ENCODE measurements at places on chromosomes 16 and 17.

- DNase-seq = peak; percentile 47
These were observed 1.6 kb downstream of the HIC1 start for GRCh38 chr17:2056206-2057174.

GRCh38 chr16:81029930-81030604, 5.6 kb upstream of the ATMIN start:
- no peak for DNase-seq

GRCh38 chr17:10033449-10033848, 128.4 kb upstream of the RCVRN start:
- no peak for DNase-seq

GRCh38 chr16:85898521-85899442, at the start of gene IRF8:
IRF8 (plus strand) TSS chr16:85899162; CDS start chr16:85903016, 3,854 bp downstream.
- DNase-seq = peak; percentile 69

GRCh38 chr16:79970087-79970486, 369.6 kb upstream of the MAF start:
- no peak for DNase-seq

DNA sequence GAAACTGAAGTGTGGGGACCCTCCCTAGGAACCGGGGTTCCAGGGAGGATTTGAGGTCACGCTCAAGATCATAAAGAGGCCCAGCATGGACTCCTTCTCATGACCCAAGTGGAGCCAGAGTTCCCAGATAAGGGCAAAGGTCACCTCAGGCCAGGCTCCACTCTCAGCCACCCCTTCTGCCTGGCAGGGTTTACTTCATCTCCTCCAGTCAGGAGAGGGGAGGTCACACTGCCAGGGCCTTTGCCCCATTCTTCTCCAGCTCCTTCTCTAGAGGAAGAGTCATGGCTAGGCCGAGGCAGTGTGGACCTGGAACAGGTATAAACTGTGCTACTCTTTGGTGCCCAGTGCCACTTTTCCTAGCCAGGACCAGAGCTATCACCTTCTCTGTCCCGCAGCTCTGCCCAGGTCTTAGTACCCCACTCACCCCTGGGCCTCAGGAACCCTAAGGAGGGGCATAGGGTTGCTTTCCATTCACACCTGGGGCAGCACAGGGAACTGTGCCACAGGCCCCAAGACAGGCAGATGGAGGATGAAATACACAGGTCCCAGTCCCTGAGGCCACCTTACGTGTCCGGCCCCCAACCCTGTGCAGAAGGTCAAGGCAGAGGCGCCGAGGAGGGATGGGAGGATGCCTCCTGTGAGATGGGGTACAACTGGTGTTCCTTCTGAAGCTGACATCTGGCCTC, 879 bp upstream of the ACSF2 start:
- DNase-seq = no peak

DNA sequence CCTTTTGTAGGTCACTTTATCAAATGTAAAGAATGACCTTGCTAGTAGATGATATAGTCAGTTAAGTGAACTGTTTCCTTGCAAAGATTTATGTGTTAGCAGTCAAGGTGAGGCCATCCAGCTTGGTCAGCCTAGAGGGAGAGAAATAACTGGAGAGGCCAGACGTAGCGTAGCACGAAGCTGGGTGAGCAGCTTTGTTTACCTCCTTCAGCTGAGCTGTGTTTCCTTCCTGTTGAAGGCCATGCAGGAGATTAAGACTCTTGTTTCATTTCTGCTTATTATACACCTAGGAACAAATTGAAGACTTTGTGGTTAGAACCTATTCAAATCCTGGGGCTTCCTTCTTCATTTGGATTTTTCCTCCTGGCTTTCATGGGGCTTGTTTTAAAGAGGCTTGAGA, 267.1 kb downstream of the PHKB start:
- no peak for DNase-seq

- DNase-seq = no peak
These were observed 63.7 kb upstream of the SHISA6 start for GRCh38 chr17:11177340-11177739.

DNA sequence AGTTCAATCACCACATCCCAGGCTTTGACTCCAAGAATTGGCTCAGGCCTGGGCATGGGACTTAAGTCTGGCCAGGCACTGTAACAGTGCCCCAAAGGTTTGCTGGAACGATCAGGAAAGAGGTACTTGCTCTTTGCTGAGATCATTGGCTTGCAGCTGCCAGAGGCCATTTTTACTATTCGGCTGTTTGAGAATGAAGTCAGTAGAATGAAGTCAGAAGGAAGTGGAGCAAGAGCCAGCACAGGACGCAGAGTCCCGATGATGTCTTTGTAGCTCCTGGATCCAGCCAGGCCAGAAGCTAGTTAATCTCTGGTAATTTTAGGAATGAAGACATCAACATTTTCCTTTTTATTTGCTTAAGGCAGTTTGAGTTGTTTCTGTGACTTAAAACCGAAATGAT, 195.5 kb downstream of the RAB11FIP4 start:
- no peak for DNase-seq

- DNase-seq = no peak
These were observed 8.3 kb downstream of the CCR7 start for GRCh38 chr17:40556884-40557414.

GRCh38 chr16:27154705-27155521, 48.4 kb upstream of the KDM8 start:
- DNase-seq = peak; percentile 66

GRCh38 chr17:38731526-38732294, 1.6 kb downstream of the CISD3 start:
- no peak for DNase-seq

- no peak for DNase-seq
These were observed 248.2 kb upstream of the MAF start for GRCh38 chr16:79848719-79849118.

GRCh38 chr17:17304521-17304985, 1.4 kb downstream of the NT5M start:
- peak; percentile 51 for DNase-seq

- no peak for DNase-seq
These were observed 1.7 kb upstream of the THRA start for GRCh38 chr17:40060887-40061608.

- no peak for DNase-seq
These were observed 1.5 kb downstream of the TRIM25 start for GRCh38 chr17:56912105-56912999.

DNA sequence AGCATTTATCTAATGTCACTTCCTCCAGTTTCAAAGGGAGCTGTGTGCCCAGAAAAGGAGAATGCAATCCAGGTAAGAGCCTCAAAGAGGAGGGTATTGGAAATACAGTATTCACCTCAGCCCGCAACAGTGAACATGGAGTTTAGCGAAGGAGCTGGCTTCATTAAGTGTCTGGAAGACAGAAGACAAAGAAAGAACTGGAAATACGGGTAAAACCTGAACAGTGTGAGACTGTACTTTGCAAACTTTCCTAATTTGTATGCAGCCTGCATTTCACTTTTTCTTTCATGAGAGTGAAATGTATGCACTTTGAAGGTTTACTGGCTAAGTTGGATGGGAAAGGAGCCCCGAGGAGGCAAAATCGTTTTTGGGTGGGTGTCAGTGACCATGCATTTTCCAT, 478.4 kb downstream of the HS3ST3B1 start:
- DNase-seq = no peak

- DNase-seq = no peak
These were observed 29.9 kb upstream of the ENDOV start for GRCh38 chr17:80385046-80385445.

DNA sequence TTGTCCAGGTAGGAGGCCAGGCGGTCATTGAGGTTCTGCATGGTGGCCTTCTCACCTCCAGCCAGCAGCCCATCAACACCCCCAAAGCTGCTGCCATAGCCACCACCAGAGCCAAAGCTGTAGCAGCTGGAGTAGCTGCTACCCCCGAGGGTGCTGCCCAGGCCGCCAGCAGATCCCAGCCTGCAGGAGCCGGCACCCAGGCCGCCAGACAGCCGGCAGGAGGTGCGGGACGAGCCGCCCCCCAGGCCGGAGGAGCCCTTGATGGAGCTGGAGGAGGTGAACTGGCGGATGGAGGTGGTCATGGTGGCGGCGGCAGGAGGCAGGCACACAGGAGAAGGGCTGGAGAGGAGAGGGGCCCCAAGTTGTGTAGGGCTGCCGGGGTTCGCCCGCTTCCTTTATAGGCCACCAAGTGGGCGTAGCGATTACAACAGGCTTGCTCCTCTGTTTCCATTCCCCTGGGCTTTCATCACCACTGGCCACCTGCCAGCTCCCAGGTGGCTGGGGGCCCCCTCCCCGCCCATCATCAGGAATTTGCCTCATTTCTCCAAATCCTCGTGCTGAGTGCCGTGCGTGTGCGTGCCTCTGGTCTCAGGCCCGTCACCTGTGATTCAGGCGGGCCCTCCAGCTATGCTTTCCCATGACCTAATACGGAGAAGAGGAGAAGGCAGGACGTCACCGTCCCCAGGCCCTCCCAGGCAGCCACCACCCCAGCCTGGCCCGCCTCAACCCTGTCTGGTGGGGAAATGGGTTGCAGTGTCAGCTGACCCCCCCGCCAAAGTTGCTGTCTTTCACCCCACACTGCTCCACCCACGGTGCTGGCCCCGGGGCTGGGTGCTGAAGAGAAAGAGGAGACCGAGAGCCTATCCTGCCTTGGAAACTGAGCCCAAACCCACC, at the start of gene KRT17:
Gene KRT17 (minus strand): TSS at position 368 of the 894 bp plus-strand sequence. CDS start 66 bp downstream, at position 302.
- DNase-seq = no peak

- no peak for DNase-seq
These were observed 42.4 kb downstream of the NXPH3 start for GRCh38 chr17:49618028-49618611.
